ENCODE measurements at places on chromosomes 5 and 9.

GRCh38 chr9:13181652-13182051, 97.8 kb downstream of the MPDZ start:
- DNase-seq, result no peak

DNA sequence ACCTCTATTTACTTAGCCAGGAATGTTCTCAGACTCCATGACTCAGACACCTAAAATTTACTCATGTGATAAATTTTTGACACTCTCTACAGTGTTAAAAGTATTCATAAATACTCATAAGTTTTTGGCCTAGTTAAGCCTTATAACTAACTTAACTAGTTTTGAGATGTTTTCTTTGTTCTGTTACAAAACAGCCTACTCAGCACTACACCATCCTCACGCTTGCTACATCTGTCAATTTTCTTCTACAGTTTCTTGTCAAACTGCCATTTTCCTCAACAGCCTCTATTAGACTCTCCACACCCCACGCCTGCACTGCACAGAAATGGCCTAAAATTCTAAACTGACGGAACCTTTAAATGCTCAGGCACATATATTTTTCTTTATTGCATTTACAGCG, 195.5 kb downstream of the ANXA1 start:
- DNase-seq, result no peak

GRCh38 chr9:86494644-86495111, 140.5 kb upstream of the TUT7 start:
- DNase-seq, result no peak

DNA sequence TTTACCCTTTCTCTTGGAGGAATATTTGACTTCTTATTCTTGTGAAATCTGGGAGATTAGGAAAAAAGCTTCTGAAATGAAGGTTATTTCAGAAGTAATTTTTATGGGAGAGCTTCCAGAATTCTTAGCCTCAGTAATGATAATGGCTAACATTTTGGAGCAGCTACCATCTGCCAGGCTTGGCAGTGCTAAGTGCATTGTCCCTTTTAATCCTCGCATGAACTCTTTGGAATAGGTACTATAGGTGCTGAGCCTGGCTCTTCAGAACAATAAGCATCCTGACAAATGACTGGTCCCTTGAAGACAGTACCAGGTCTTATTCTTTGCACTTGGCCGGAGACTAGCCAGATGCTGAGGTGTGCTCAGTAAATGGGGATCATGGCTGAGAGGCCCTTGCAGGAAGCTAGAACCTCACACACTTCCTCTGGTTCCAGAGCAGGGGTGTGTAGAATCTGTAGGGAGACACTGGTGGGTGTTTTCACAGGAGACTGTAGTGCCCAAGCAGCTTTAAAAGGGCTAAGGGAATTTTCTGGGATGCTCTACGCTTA, 90.7 kb downstream of the RCL1 start:
- DNase-seq, result no peak

DNA sequence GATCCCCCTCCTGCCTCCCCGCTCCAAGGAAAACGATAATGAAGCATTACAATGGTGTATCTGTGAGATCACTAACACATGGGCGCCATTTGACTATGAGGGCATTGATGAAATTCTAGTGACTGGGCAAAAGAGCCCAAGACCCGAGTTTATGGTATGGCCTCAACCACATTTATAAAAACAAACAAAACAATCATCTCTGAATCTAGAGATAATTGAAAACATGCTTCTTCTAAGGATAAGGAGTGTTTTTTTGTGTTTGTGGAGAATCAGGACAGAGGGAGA, 100.9 kb upstream of the SEMA6A start:
- DNase-seq, result no peak

DNA sequence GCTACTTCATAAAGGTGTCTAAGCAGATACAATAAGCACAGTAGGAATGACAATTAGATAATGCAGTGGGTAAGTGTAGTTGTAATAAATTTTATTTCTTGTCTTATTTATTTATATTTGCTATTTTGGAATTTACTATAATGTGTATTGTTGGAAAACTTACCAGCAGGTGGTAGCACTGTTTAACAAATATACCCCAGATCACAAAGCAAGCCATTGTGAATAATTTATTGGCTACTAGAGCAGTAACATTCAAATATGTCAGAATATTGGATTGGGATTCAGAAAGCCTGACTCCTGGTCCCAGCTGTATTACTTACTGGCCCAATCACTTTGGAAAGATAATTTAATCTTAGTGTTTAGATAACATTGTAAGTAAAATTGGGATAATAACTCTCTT, 78.0 kb downstream of the ISOC1 start:
- DNase-seq, result no peak

DNA sequence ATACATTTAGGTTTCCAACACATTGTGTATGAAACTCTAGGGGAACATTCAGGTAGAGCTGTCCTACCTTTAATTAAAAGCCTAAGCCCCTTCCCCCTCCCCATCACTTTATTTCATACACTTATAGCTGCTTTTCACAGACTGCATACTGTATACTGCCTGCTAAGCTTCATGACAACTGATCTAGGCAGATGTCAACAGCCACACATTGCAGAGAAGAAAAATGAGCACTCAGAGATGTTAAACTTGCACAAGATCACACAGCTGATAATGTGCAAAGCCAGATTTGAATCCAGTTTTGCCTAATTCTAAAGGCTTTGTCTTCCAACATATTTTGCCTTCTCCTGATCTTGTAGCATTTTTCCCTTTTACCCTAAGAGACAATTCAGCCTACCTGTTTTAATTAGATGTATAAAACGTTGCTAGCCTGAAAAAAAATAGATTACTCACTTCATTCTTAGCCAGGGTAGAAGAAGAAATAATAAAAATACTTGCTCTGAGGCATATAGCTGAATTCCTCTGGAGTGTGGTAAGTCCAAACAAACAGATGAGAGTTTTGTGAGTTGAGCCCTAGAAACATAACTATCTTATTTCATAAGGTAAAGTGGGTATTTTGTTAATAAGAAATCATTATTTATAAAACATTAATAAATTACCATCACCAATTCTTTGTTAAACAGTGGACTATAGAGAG, 56.9 kb upstream of the CAST start:
- no peak for DNase-seq

- DNase-seq, result no peak
Observed at GRCh38 chr9:93669958-93670207, 93.5 kb downstream of the PHF2 start.

DNA sequence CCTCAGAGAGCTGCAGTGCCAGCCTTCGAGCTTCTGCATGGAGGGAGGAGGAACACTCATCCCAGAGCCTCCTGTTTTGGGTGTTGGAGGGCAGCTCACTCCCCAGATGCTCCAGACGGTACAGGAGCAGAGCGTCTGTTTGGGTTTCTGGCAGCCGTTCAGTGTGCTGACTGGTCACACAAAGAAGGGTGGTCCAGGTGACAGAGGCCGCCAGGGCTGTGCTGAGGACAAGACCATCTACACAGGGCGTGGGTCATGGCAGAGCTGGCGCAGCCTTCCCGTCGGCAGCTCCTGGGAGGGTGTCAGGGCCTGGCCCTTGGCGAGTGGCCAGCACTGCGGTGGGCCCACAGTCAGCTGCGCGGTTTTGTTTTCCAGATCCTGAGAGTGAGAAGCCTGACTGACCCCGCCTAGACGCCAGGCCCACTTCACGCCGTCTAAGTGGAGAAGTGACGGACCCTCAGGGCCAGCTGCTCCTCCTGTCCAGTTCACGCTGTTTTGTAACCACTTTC, 131.4 kb upstream of the FAM120A start:
- DNase-seq, result no peak

DNA sequence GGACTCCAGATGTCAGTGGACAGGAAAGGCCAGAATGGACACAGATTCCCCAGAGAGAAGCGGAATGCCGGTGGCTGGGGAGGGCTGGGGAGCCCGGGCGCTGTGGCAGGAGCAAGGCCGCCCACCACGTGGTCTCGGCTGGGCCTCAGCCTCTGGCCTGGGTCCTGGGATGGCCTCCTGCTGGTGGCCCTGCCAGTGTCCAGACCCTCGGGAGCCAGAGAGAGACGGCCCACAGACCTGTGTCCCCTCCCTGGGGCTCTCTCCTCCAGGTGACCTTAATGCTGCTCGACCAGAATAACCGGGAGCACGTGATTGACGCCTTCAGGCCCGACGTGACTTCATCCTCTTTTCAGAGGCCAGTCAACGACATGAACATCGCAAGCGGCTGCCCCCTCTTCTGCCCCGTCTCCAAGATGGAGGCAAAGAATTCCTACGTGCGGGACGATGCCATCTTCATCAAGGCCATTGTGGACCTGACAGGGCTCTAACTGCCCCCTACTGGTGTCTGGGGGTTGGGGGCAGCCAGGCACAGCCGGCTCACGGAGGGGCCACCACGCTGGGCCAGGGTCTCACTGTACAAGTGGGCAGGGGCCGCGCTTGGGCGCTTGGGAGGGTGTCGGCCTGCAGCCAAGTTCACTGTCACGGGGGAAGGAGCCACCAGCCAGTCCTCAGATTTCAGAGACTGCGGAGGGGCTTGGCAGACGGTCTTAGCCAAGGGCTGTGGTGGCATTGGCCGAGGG, 19.0 kb downstream of the FBXW5 start:
- no peak for DNase-seq

GRCh38 chr5:142491270-142491669, 166.4 kb upstream of the SPRY4 start:
- DNase-seq, result no peak

DNA sequence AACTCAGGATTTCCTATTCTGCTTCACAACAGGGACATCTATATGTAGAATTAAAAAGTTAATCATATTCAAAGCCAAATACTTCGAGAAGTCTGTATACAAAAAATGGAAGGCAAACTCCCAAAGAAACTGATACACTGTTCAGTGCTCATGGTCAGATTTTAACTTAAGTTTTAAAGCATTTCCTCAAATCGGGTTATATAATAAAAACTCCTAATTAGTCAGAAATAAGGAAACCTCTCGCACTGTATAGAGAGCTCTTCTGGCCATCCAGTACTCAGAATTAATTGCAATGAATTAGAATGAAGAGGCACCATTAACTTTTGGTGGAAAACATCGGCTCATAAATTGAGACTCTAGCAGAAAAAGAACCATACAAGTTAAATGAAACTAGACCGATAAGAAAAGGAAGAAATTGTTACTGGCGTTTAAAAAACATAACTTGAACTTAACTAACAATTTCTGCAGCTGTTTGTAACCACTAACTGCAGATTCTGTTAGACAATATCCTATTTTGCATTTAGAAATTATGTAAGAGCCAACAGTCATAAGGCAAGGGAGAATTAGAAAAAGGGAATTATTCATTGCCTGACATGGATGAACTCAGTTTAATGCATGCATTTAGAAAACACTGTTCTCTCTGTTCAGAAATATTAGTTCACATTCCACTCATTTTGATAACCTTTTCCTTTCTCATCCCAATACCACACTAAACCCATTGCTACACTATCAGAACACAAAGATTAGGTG, 96.6 kb downstream of the FNBP1 start:
- no peak for DNase-seq

- no peak for DNase-seq
Observed at GRCh38 chr9:93900436-93900819, 54.7 kb downstream of the BARX1 start.

- DNase-seq, result no peak
Observed at GRCh38 chr5:73322437-73323076, 126.0 kb downstream of the FOXD1 start.

- peak; percentile 100 for DNase-seq
Observed at GRCh38 chr9:137086531-137087408, at the start of gene MAN1B1. TSS of gene MAN1B1 (plus strand) at chr9:137086985. CDS start at chr9:137087000, 15 bp downstream.

- DNase-seq, result no peak
Observed at GRCh38 chr5:67526793-67527192, 330.2 kb upstream of the CD180 start.

DNA sequence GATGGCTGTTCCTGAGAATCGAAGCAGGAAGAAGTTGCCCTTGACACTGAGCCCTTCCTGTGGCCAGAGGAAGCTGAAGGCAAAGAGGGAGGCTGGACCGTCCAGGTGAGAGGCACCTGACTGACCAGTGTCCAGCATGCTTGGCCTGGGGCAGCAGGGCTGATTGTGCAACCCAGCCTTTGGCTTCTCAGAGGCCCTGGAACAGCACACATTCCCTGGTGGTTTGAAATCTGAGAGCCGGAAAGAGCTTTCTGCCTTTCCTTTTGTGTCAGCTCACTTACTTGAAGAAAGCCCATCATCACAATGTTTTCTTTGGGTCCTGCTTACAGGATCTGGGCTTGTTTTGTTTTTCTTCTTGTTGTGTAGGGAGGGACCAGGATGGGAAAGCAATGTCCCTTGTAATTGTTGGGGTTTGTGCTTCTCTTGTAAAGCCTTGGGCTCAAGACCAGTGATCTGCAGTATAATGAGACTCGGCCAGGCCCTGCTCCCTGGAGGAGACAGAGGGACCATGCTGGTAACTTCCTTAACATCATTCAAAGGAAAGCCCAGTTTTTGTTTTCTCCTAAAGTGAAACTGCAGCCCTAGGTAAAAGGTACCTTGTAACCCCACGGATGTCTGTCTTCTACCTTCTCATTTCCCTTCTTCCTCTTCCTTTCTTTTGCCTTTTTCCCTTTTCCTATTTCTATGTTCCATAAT, 213.7 kb downstream of the NXNL2 start:
- no peak for DNase-seq

- DNase-seq, result no peak
Observed at GRCh38 chr5:44619875-44620610, 188.7 kb upstream of the MRPS30 start.

GRCh38 chr5:4855880-4856279, 284.2 kb upstream of the ADAMTS16 start:
- no peak for DNase-seq

DNA sequence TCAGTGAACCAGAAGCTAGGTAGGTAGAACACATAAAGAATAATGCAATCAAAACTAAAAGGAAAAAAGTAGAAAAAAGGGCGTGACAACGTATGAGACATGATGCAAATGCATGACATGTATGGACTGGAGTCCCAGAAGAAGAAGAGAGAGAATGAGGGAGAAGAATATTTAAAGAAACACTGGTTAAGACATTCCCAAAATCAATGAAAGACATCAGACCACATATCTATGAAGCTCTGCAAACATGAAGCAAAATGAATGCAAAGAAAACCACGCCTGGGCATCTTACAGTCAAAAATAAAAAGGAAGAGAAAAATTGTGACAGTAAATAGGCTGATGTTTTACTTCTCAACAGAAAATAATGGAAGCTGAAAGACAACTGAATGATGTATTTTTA, 23.8 kb upstream of the NKD2 start:
- no peak for DNase-seq

- no peak for DNase-seq
Observed at GRCh38 chr5:4579679-4580078, 560.5 kb upstream of the ADAMTS16 start.
